Ammon's horn (tissue), 1 donor: ENCODE measurements at places on chromosomes 3 and 15.
A peak's percentile ranks its signal among the peaks of the same experiment; 100 is the strongest.

DNA sequence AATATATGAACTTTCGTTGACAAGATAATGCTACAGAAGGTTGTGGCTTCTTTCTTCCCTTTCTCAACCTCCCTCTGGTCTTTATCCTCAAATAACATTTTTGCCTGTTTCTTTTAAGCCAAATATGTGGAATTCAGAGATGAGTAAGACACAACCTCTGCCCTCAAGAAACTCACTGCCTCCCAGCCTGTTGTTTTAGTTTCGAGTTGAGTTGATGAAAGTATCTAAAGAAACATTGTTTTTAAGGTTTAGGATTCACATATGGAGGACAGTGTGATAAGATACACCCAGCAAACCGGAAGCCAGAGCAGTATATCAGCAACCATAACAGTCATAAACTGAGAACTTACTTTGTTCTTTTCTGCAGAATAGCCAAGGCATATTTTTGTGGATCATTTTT is 218.6 kb downstream of the THSD4 start:
- no peak for DNase-seq

DNA sequence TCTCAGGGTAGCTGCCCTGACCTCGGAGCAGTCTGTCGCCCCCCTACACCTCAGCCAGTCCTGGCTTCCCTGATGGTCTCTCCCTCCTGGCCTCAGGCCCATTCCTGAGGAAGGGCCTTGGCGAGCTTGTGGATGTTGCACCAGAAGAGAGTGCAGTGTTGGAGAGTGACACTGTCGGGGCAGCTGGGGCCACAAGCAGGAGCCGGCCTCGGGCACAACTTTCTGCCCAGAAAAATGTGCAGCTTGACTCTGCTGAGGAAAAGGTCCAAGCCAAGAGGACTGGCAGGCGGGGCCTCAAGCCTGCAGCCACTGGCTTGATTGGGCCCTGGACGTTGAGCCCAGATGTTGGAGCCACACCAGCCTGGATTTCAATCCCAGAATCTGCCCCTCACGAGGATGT is 12.8 kb downstream of the HEMK1 start:
- no peak for DNase-seq

DNA sequence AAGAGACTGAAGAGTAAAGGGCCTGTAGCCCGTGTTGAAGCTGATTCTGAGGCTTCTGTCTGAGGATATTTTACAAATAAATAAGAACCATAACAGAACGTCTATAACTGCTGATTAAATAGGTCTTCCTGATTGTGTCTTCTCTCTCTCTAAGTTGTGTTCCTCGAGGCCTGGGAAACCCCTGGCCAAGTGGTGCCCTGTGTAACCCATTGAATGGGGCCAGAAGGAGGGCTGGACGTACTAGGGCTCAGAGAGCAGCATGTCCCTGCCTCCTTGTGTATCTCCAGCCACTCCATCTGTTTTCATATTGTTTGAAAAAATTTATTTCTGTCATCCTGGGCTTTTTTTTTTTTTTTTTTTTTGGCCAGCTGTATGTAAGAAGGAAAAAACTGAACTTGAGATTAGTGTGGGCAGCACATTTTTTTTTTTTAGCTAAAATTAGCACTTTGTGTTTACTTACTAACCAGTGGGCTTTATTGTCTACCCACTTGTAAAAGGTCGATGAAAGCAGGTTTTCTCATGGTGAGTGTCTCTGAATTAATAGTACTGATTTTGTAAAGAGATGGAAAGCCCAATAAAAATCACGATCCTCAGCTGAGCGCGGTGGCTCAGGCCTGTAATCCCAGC is 10.7 kb downstream of the DHX30 start:
- DNase-seq, result no peak

- DNase-seq, result no peak
Observed at GRCh38 chr3:176275113-176275512, 922.2 kb downstream of the TBL1XR1 start.

GRCh38 chr15:79168922-79169456 is 78.4 kb upstream of the RASGRF1 start:
- DNase-seq, result peak; percentile 81

- no peak for DNase-seq
Observed at GRCh38 chr15:42499858-42500609, 4.6 kb downstream of the SNAP23 start.

GRCh38 chr3:160076519-160076918 is 87.9 kb downstream of the IL12A start:
- no peak for DNase-seq

DNA sequence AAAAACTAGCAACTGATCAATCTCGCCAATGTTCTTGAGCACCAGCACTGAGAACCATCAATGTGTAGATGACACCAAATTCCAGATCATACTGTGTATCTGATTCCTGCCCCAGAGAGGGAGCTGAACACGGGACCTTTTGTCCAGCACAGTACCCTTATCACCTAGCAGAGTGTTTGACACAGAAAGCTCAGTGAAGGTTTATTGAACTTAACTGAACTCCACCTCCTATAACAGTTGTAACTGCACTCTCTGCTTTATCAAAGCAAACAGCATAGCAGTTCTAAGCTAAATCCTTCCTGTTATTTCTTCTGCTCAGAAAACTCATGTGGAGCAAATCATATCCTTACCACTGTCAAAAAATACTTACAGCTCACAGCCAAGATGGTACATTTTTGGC is 183.4 kb upstream of the SLCO3A1 start:
- no peak for DNase-seq

- DNase-seq, result no peak
Observed at GRCh38 chr15:100862162-100862561, 17.5 kb upstream of the ALDH1A3 start.

- DNase-seq, result no peak
Observed at GRCh38 chr3:196609805-196610515, 29.5 kb upstream of the NRROS start.

DNA sequence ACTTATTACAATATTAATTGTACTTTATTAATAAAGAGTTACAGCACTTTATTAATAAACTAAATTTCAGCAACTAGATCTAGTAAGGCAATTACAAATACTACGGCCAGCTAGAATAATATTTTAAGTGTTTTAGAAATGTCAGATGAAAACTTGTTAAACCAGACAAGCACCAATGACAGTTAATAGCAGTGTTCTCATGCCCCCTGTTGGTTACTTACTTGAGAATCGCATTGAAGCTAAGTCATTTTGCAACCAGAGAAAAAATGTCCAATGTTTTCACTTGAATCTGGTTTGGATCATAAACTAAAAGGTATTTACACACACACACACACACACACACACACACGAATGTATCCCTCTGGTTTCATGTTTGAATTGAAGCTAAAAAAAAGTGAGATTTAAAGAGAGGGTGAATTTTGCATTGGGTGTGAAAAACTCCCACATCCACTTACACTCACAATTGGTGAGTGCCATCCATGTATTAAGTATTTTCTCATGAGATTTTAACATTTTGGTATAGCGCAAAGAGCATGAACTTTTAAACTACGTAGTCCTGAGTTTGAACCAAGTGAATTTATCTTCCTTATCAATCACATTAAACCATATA is 347.7 kb downstream of the ZBBX start:
- DNase-seq, result peak; percentile 64

GRCh38 chr3:43197181-43197580 is 89.2 kb upstream of the SNRK start:
- DNase-seq, result no peak

GRCh38 chr15:89502867-89503595 is 6.6 kb upstream of the RHCG start:
- DNase-seq, result no peak
